ENCODE measurements at places on chromosomes 3 and 15.
A peak's percentile ranks its signal among the peaks of the same experiment; 100 is the strongest.

DNA sequence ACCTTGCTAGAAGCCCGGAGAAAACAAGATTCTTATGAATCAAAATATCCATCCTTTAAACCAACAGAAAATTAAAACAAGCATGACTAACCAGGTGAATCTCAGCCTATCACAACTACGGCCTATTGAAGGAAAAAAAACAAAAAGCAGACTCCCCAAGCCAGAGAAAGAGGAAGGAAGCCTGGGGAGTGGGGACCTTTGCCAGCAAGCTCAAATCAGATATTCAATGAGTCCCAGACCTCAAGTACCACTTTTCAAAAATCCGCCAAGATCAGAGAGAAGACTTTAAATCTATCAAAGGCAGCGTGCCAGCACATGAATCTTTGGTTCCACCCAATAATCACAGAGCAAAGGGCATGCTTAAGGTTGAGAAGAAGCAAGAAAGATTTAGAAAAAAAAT, 253.8 kb downstream of the NTRK3 start:
- DNase-seq: no peak

DNA sequence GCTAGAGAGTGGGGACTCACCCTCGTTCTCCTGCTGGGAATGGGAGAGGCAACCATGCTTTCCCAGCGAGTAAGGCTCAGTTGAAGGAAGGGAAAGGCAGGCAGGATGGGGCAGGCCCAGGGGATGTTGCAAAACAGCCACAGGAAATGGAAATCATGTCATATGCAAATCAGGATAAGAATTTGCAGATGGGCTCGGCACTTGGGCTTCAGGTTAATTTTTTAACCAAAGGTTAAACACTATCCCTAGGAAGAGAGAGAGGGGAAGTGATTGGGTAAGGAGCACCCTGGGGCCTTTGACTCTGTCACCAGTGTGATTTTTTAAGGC, 14.6 kb upstream of the PLA2G4E start:
- no peak for DNase-seq

- DNase-seq: no peak
Measured at GRCh38 chr15:87345961-87346360, 910.6 kb downstream of the NTRK3 start.

DNA sequence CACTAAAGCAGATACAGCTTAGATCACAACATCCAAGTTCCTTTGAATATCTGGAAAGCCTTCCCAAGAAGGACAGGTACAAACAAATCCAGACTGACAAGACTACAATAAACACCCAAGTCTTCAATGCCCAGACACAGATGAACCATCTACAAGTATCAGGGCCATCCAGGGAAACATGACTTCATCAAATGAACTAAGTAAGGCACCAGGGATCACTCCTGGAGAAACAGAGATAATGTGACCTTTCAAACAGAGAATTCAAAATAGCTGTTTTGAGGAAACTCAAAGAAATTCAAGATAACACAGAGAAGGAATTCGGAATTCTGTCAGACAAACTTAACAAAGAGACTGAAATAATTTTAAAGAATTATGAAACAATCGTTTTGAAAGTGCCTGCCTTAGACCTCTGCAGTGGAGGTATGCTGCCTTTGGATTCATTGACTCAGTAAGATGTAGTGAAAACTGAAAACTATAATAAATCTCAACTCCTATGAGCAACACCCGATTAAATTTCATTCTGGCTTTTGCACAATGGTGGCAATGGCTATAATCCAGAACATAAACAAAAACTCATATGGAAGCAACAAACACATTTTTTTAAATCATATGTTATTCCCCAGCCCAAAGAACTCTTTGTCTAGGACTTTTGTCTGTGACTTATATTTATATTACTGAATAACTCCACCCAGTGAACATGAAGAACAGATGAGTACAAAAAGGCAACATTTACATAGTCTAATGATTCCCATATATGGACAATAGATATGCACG, 12.6 kb upstream of the COL8A1 start:
- no peak for DNase-seq

- DNase-seq: no peak
Measured at GRCh38 chr15:101623367-101624304, 28.5 kb downstream of the TM2D3 start.

GRCh38 chr3:35871009-35871408, 231.7 kb downstream of the ARPP21 start:
- DNase-seq: no peak

- DNase-seq: no peak
Measured at GRCh38 chr3:73215901-73216300, 154.4 kb downstream of the EBLN2 start.

GRCh38 chr3:20043396-20043795, 3.1 kb downstream of the KAT2B start:
- DNase-seq: peak; percentile 66

- DNase-seq: no peak
Measured at GRCh38 chr15:58036579-58036978, 28.9 kb downstream of the ALDH1A2 start.

- no peak for DNase-seq
Measured at GRCh38 chr3:160135851-160136250, 89.4 kb upstream of the C3orf80 start.

All from CD4-positive, alpha-beta T cell treated with Interleukin-17A for 1 hour (primary cell).